ENCODE measurements at places on chromosomes 7 and 10.

DNA sequence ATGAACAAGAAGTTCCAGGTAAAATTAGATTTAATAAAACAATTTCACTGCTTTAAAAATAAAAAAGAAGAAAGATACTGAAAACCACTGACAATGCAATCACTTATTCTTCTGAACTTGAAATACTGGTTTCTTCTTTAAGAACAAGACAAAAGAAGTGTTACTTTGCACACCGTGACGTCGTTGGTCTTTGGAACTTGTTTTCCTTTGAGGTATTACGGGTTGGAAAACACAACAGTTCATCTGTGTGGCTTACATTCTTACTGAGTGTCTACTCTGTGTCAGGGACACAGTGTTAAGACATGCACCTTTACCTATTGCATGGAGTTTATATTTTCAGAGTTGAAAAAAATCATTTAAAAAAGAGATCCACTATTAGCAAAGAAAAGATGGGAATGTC, 41.3 kb upstream of the UCN3 start:
- DNase-seq = no peak

- no peak for DNase-seq
Observed at GRCh38 chr10:67978749-67979148, 94.3 kb downstream of the SIRT1 start.

DNA sequence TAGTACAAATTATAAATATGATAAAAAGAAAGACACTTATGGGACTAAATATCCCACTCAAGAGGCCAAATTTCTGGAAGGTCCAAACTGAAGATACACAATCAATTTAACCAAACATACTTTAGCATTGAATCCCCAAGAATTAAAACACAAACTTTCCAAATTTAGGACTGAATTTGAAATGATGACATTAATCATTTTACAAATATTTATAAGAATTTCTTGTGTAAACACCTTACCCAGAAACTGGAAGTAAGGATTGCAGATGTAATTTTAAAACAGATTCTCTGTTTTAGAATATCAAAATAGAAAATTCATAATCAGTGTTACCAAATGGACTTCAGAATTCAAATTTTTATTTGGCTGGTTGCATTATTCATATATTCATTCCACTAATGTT, 588.2 kb upstream of the KCND2 start:
- DNase-seq = no peak

GRCh38 chr7:106417273-106417902, 132.6 kb upstream of the NAMPT start:
- DNase-seq = no peak

DNA sequence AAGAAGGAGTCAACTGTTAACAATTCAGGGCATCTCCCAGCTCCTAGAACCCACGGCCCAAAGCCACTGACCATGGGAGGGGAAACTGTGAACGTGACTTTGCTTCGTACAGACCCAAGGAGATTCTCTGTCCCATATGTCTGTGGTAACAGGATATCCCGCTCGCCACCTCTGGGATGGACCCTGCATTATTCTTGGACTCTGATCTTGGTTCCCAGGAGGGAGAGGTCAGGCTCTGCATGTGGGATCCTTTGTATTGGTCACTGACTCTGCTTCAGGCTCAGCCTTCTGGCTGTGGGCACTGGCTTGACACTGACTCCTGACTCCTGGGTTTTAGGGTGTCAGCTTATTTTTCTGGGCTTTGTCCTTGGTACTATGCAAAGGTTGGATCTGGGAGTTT, 13.5 kb upstream of the MBL2 start:
- DNase-seq = no peak

DNA sequence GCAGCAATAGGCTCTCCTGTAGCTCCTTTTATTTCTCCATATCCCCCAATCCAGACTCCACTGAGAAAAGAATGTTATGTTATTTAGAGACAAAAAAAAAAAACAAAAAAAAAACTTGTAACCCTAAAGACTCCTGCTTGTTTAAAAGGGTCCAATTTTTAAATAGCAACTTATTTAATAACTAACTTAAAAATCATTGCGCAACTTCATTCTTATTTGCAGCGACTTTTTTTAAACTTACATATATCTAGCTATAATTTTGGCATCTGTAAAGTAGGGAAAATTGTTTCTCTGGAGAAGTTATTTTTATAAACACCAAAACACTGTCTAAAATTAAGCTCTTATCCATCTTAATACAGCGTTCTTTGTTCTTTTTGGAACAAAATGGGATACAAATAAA, 59.0 kb upstream of the ZC3HAV1 start:
- no peak for DNase-seq

GRCh38 chr7:119256001-119256400, 1017.0 kb upstream of the KCND2 start:
- DNase-seq = no peak

DNA sequence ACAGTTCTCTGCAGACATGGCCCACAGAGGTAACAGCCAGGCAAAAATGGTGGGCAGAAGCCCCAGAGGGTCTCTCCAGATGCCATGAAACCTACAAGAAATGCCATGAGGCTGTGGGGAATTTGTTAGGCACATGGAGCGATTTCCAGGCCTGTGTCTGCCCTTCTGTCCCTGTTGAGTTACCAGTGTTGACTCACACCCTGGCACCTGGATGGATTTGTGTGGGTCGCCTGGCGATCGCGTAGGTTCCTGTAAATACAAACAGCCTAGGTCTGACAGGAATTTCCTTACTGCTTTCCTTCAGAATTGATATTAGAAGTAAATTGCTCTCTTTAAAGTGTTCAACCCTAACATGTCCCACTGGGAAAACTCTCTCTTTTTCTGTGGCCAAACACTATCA, 164.9 kb upstream of the EEPD1 start:
- DNase-seq = no peak

DNA sequence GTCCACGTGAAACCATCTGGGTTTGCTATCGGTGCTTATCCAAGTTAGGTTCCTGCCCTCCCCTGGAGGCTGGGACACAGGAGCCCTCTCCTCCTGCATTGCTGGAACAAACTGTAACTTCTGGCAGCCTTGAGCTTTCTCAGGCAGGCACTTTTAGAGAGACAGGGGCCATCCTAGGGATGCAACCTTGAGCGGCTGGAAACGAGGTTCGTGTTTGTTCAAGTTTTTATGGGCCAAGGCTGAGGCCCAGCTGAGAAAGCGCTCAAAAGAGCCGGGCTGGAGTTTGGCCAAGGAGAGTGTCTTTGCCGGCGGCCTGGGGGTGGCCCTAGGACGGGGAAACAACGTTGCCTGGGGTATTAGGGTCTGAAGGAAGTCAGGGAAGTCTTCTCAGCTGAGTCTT, 5.5 kb upstream of the MMD2 start:
- no peak for DNase-seq

DNA sequence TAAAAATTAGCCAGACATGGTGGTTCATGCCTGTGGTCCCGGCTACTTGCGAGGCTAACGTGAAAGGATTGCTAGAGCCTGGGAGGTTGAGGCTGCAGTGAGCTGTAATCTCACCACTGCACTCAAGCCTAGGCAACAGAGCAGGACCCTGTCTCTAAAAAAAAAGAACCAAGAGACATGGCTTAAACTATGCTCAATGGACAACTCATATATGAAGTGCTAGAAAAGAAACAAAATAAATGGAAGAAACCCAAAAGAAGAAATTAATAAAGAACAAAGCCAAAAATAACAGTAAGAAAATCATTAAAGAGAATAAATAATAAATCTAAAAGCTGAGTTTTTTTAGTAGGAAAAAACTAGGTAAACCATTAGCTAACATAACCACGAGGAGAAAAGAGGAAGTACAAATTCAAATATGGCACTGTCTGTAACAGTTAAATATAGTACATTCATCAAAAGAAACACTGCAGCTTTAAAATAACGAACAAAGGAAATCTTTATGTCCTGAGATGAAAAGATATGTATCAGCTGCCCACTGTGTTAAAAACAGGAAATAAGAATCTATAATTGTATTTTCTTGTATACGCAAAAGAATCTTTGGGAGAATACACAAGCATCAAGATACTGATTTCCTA, 48.7 kb downstream of the UPF2 start:
- DNase-seq = no peak

DNA sequence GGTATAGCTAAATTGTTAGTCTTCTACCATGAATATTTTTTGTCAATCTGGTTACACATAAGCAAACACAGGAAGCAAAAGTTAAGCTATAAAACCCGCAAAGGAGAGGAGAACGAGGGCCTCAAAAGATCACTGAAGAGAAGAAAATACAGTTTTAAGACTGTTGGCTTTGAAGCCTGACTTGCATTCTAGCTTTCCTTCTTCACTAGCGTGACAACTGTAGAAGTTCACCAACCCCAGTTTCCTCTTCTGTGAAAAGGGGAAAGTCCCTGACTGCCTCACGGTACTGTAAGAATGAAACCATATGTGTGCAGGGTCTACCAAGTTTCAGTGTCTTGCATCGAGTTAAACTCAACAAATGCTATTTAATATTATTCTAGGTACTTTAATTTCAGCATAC, 7.5 kb upstream of the LRRN3 start:
- peak; percentile 59 for DNase-seq

- DNase-seq = no peak
Observed at GRCh38 chr7:25521236-25521635, 292.9 kb upstream of the NPVF start.

GRCh38 chr10:80493522-80494051, 39.5 kb downstream of the TSPAN14 start:
- DNase-seq = no peak

DNA sequence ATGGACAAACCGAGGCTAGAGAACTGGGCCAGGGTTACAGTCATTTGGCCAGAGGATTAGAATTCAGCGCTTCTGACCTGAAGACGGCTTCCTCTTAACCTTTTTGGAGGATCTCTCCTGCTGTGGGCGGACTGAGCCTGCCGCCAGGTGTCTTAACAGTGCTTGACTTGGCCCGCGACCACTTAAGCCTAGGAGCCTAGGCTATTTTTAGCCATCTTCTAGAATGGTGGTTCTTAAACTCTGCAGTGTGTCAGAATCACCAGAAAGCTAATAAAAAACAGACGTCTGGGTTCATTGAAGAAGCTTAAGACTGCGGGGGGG, 722 bp downstream of the MDH2 start:
- no peak for DNase-seq

DNA sequence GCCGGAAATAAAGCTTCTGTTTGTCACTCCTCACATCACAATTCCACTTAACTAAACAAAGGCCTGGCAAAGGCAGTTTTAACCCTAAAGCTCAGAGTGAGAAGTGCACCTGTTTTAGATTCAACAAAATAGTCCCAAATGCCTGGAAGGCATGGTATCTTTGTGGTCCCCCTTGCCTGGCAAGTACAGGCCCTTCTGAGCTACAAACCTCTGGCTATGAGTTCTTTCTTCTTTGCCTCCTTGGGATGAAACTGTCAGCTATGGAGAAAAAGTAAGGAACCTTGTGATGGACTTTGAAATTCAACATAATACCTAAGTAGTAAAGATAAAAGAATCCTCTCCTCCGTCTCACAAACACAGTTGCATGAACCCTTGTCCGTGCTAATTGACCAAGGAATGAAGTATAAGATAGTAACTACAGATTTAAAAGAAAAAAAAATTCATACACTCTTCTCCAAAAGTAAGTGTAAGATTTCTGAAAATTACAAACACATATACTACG, 244.5 kb upstream of the ETV1 start:
- DNase-seq = no peak

- DNase-seq = no peak
Observed at GRCh38 chr7:35694161-35694783, 663 bp downstream of the HERPUD2 start.

DNA sequence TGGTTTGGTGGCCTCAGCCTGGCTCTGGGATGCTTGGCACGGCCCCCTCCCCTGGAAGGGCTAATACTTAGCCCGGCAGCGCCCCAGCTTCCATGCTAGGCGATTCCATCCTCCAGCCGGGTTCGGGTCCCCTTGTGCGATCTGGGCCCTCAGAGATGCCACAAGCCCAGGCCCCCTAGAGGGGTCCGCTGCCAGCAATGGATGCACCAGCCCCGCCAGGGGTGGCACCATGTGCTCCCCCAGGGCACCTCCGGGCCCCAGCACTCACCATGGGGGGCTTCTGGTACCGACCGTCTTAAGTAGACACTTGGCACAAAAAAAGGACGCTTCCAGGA, 125.7 kb upstream of the KCTD7 start:
- DNase-seq = no peak

DNA sequence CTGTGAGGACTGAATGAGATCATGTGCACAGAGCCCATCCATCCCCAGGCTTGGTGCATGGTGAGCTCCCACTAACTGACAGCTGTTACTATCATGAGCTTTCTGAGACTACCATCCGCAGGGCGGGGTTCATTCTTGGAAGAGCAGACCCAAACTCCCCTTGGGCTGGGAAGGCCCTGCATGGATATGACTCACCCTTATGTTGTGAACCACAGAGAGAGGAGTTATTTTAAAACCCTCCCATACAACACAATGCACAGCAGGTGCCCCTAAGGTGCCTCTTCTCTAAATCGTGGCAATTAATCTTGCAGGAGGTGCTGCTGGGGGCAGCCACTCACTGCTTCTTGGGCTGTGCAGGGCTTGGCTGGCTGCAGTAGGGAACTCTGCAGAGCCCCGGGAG, 219.1 kb downstream of the GFRA1 start:
- DNase-seq = no peak

- DNase-seq = no peak
Observed at GRCh38 chr10:21039721-21040120, 142.6 kb upstream of the NEBL start.

- DNase-seq = no peak
Observed at GRCh38 chr10:17076626-17077345, 52.8 kb downstream of the CUBN start.

GRCh38 chr7:71871446-71871845, 540.7 kb downstream of the CALN1 start:
- no peak for DNase-seq

GRCh38 chr10:102230861-102231356, 4.8 kb downstream of the ELOVL3 start:
- no peak for DNase-seq

GRCh38 chr7:44341401-44341800, 16.0 kb upstream of the CAMK2B start:
- DNase-seq = no peak

DNA sequence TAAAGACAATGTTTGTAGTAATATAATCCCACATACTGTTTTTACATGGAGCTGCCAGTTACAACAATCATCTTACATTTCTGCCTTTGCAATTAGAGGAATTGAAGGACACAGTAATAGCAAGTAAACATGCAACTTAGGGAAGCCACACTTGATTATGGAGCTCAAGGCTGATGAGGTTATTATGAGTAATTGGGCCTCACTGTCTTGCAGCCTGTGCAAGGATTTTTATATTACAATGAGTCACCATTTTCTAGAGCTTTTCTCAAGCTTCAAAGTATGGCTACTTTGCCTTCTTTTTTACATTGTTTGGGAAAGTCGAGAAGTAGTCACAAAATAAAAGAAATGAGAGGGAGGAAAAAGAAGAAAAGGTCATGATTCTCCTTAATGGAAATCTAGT, 226.4 kb downstream of the KIAA1217 start:
- DNase-seq = peak; percentile 75
